Astrocyte (in vitro differentiated cells and primary cell): ENCODE measurements at places on chromosomes 3 and 15.
A peak's percentile ranks its signal among the peaks of the same experiment; 100 is the strongest.

- no peaks in the 10 kb centered on the region for H3K27me3 ChIP-seq
- H3K4me1 ChIP-seq, result peaks cover 33% of the 10 kb centered on the region
- no peak overlapping the region for H3K4me3 ChIP-seq
- peak overlapping the region; percentile 89 for H3K27ac ChIP-seq
- H3K36me3 ChIP-seq, result peaks cover 3% of the 10 kb centered on the region
Measured at GRCh38 chr15:43913026-43913780, 86.4 kb downstream of the WDR76 start.

- DNase-seq, result peak; percentile 33
- H3K4me1 ChIP-seq, result peaks cover 3% of the 10 kb centered on the region
- no peak overlapping the region for H3K27ac ChIP-seq
- no peaks in the 10 kb centered on the region for H3K36me3 ChIP-seq
- H3K4me3 ChIP-seq, result peak overlapping the region; percentile 48
Measured at GRCh38 chr3:192514081-192514753, 213.1 kb downstream of the FGF12 start.

- H3K4me1 ChIP-seq, result no peaks in the 10 kb centered on the region
- DNase-seq, result no peak
- H3K36me3 ChIP-seq, result no peaks in the 10 kb centered on the region
- no peak overlapping the region for H3K4me3 ChIP-seq
- no peak overlapping the region for H3K27ac ChIP-seq
Measured at GRCh38 chr3:119279584-119280243, 14.5 kb upstream of the ARHGAP31 start.

- H3K27ac ChIP-seq, result no peak overlapping the region
- no peaks in the 10 kb centered on the region for H3K36me3 ChIP-seq
- H3K4me3 ChIP-seq, result no peak overlapping the region
- H3K27me3 ChIP-seq, result no peaks in the 10 kb centered on the region
Measured at GRCh38 chr15:70297465-70298058, 199.8 kb upstream of the TLE3 start.
